ENCODE measurements at places on chromosomes 2 and 18.

- DNase-seq = no peak
Observed at GRCh38 chr2:153196378-153197058, 282.0 kb downstream of the RPRM start.

GRCh38 chr2:42547014-42547413, 21.4 kb upstream of the MTA3 start:
- no peak for DNase-seq

DNA sequence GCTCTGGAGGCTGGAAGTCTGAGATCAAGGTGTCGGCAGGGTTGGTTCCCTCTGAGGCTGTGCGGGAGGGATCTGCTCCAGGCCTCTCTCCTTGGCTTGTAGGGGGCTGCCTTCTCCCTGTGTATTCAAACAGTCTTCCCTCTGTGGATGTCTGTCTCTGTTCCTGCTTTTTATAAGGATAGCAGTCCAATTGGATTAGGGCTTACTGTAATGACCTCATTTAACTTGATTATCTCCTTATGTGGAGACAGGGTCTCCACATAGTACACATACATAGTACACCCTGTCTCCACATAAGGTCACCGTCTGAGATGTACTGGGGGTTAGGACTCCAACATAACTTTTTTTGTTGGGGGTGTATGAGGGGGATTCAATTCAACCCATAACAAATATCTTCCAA, 30.5 kb downstream of the TCF7L1 start:
- no peak for DNase-seq

- DNase-seq = no peak
Observed at GRCh38 chr2:109080109-109080508, 48.9 kb upstream of the SH3RF3 start.

DNA sequence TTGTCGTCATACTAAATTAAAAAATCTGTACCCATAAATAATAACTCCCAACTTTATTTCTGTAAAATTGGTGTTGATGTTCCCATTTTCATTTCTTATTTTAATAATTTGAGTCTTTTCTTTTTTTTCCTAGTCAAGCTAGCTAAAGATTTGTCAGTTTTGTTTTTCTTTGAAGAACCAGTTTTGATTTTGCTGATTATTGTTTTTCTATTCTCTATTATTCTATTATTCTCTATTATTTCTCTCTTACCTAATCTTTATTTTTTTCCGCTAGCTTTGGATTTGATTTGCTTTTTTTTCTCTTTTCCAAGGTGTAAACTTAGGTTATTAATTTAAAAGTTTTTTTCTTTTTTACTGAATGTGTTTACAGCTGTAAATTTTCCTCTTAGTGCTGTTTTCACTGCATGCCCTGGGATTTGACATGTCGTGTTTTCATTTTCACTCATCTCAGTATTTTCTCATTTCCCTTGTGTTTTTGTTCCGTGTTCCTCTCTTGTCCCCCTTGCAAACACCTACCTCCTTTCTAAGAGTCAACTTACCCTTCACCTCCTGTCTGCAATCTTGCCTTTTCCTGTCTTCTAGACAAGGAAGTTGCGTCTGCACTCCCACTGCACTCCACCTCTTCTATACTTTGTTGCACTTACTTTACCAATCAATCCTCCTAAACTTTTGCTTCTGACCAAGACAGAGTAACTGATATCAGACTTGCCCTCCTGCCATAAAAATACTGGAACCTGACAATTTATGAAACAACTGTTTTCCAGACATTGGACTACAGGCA, 18.8 kb downstream of the PSMG2 start:
- DNase-seq = no peak

DNA sequence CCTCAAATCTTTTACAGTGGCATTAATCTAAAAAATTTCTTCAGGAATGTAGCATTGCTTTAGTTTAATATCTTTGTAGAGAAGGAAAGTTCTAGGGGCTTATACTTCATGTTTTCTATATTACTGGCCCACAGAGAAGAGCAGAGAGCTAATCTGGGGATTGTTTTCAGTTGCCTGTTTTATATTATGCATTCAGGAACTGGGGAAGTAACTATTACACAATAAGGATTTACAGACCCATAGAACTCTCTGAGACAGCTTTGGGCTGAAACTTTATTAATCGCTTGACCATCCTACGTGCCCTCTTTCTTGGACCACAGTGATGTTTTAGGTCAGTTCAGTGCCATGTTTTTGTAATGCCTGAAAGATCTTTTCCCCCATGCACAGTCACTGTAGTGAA, 29.9 kb downstream of the BIRC6 start:
- DNase-seq = no peak

- DNase-seq = no peak
Observed at GRCh38 chr18:13914756-13915155, 580 bp downstream of the MC2R start.

DNA sequence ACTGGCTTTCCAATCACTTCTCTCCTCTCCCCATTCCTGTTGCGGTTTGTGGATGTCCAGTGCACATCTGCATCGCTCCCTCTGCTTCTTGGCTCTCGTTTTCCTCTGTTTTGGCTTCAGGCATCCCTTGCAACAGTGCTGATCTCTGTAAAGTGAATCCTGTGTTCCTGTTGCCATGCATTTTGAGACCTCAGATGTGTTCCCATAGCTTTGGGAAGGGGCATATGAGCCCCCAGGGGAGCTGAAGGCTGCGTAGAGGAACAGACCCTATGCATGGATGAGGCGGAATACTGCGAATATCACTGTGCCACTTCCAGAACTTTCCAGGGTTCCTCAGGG, 168.4 kb upstream of the HAAO start:
- peak; percentile 52 for DNase-seq

DNA sequence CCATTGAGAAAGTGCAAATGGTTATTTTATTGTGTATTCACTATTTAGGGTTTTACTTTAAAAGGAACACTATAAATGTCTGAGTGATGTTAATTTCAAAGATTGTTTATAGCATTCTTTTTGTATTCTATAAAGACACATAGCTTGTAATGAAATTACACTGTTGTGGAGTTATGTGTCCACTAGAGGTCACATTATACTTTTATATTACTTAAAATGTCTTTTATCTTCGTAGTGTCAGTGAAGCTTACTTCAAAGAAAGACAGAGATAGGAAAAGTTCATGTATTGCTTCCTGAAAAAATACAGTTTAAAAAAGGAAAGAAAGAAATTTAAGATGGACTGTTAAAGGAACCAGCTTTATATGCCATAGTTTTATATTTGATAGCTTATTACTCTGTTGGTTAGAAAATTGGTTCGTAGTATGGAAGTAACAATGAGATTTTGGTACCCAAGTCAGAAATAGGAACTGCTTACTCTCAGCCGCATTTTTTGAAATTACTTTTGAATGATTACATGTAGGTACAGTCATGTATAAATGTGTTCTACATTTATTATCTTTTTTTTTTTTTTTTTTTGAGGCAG, 20.5 kb downstream of the APLF start:
- DNase-seq = peak; percentile 43

- no peak for DNase-seq
Observed at GRCh38 chr2:27117995-27118524, 868 bp downstream of the CGREF1 start.

DNA sequence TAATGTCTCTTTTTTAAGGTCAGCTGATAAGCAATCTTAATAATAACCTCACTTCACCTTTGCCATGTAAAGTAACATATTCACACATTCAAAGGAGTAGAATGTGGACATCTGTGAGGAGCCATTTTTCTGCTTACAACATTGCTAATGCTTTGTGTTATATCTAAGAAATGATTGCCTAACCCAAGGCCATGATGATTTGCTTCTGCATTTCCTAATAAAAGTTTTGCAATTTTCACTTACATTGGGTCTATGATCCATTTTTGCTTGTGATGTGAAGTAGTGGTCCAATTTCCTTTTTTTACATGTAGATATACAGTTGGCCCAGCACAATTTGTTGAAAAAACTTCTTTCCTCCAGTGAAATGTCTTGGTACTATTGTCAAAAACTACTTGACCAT, 22.0 kb downstream of the RELCH start:
- DNase-seq = peak; percentile 33

- peak; percentile 1 for DNase-seq
Observed at GRCh38 chr2:214695789-214696188, 113.7 kb downstream of the BARD1 start.

DNA sequence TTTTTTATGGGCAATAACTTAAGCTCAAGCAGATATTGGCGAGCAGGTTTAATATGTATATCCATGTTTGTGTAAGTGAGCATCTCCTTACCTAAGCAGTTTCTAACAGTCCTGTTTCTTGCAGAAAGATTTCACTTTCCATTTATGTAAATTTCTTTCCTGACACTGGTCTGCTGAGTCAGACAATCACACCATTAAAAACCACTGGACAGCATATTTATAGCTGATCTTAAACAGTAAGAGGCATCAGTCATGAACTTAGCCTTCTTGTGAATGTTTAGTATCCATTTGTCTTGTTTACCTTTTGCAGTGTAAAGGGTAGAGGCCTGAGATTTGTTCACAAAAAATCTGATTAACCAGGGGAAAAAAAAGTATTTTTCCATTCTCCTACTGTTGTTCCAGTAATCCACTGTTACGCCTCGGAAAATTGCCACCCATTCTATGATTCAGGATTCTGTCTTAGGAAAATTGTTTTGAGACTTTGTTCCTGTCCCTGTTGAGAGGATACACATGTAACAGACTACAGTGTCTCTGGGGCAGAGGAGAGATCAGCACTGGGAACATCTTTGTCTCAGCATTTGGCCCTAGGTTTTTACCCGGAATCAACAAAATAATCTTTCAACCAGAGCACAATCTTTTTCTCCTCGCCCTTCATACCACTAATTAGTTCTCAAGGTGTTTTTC, 521.0 kb upstream of the NRP2 start:
- DNase-seq = no peak
